A673 (cell line): ENCODE measurements at places on chromosomes 12 and 14. TPM values are rescaled to one million over a fixed set of nuclear protein-coding genes. Genes with fewer than 3 reads are reported as not detected.

Gene RILPL2
- 1.7 and 1.9 TPM in 2 replicates for total RNA-seq

Gene HCAR1
- total RNA-seq: 1.9 and 2.0 TPM in 2 replicates

Gene LRP1-AS
- not detected in 2 replicates for total RNA-seq

Gene IL26
- total RNA-seq: not detected in 2 replicates

Gene SLC11A2
- 33.9 and 47.6 TPM in 2 replicates for total RNA-seq

Gene KSR2
- 0.02 TPM in 1 of 2 replicates, not detected in the other for total RNA-seq

Gene TMEM229B
- 0.28 TPM in 1 of 2 replicates, not detected in the other for total RNA-seq

Gene PLEKHG7
- not detected in 2 replicates for total RNA-seq

Gene PLD4
- not detected in 2 replicates for total RNA-seq

Gene SLC7A8
- total RNA-seq: 18.3 and 24.8 TPM in 2 replicates

Gene CGRRF1
- total RNA-seq: 11.2 and 15.6 TPM in 2 replicates

Gene CCDC60
- not detected in 2 replicates for total RNA-seq

Gene HNRNPA1
- 1,763 and 1,764 TPM in 2 replicates for total RNA-seq

Gene RNASE9
- not detected in 2 replicates for total RNA-seq

Gene HIF1A
- total RNA-seq: 135 and 136 TPM in 2 replicates

Gene KRT75
- not detected in 2 replicates for total RNA-seq

Gene SPTB
- total RNA-seq: 0.43 and 0.70 TPM in 2 replicates

Gene SLC6A15
- total RNA-seq: 9.2 and 11.0 TPM in 2 replicates

Gene IL23A
- not detected in 2 replicates for total RNA-seq

Gene RD3L
- total RNA-seq: not detected in 2 replicates

Gene LYZ
- 0.32 TPM in 1 of 2 replicates, not detected in the other for total RNA-seq

Gene KERA
- not detected in 2 replicates for total RNA-seq

Gene SMIM10L1
- total RNA-seq: 12.6 and 15.7 TPM in 2 replicates

Gene NRL
- 1.6 and 1.9 TPM in 2 replicates for total RNA-seq

Gene ISCU
- total RNA-seq: 73.4 and 79.3 TPM in 2 replicates

Gene TPPP2
- not detected in 2 replicates for total RNA-seq

Gene IQSEC3
- not detected in 2 replicates for total RNA-seq

Gene P2RX7
- total RNA-seq: 0.17 and 0.42 TPM in 2 replicates

Gene TOMM20L
- total RNA-seq: not detected in 2 replicates

Gene MDP1
- 21.3 and 22.4 TPM in 2 replicates for total RNA-seq

Gene NABP2
- total RNA-seq: 67.5 and 73.2 TPM in 2 replicates

Gene SLC2A14
- 0.09 and 0.20 TPM in 2 replicates for total RNA-seq

Gene CCDC177
- 0.09 TPM in 1 of 2 replicates, not detected in the other for total RNA-seq

Gene NOVA1
- total RNA-seq: 13.4 and 16.0 TPM in 2 replicates

Gene KLRD1
- 0.02 and 0.31 TPM in 2 replicates for total RNA-seq

Gene SYT1
- total RNA-seq: 79.4 and 80.9 TPM in 2 replicates

Gene NOC4L
- 43.0 and 46.9 TPM in 2 replicates for total RNA-seq

Gene RNASE8
- total RNA-seq: not detected in 2 replicates

Gene KRT2
- not detected in 2 replicates for total RNA-seq

Gene ISCA2
- total RNA-seq: 25.5 and 26.3 TPM in 2 replicates

Gene SIX4
- total RNA-seq: 13.6 and 16.0 TPM in 2 replicates

Gene GPD1
- total RNA-seq: 0.58 and 1.3 TPM in 2 replicates

Gene PRICKLE1
- 0.70 and 1.1 TPM in 2 replicates for total RNA-seq

Gene IGFBP6
- total RNA-seq: 6.6 and 7.3 TPM in 2 replicates

Gene PPP1R1A
- total RNA-seq: 110 and 114 TPM in 2 replicates

Gene DERA
- total RNA-seq: 43.7 and 53.0 TPM in 2 replicates
